ENCODE measurements at places on chromosomes 4 and X.

DNA sequence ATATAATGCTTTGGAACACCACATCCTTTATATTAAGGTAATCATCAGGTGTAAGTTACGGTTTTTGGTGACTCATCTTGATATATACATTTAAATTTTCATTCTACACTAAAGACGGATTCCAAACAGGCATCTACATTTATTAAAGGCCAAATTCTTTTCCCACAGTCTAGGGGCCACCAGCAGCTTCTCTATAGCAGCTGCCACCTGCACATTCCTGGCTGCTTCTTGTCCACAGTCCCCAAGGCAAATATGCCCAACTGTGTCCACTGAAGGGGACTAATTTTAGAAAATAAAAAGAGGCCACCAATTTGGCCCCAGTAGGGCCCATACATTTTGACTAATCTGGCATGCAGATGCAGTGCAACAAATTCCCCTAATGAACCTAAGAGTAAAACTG, 96.6 kb downstream of the EFHC2 start:
- DNase-seq, result no peak

GRCh38 chr4:5824227-5824626, 68.7 kb downstream of the CRMP1 start:
- DNase-seq, result no peak

DNA sequence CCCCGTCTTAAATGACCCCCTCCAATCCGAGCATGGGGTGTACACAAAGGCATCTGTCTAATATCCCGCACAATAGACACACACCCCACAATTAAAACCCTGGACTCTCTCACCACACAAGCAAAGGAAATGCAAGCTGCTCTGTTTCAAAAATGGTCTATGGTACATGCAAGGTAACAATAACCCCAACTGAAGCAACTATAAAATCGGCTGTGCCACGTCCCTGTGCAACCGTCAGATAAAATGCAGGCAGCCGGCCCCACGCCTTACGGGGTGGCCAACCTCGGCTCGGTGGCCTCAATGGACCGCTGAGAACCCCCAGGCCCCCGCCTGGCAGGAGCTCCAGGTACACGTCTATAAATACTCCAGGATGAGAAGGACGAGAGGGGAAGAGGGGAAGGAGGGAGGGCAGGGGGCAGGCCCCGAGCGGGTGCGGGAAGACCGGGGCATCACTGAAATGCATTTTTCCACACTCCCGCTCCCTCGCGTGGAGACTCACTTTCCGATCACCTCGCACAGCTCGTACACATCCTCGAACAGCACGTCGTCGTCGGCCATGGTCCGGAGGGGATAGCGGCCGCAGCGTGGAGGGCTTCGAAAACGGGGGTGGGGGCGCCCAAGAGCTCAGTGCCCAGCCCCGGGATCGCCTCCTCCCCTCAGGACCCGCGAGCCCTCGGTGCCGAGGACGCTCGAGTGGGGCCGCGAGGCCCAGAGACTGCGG, 763 bp downstream of the CASK start:
- no peak for DNase-seq

- no peak for DNase-seq
Measured at GRCh38 chrX:111013778-111014455, 82.1 kb upstream of the PAK3 start.

DNA sequence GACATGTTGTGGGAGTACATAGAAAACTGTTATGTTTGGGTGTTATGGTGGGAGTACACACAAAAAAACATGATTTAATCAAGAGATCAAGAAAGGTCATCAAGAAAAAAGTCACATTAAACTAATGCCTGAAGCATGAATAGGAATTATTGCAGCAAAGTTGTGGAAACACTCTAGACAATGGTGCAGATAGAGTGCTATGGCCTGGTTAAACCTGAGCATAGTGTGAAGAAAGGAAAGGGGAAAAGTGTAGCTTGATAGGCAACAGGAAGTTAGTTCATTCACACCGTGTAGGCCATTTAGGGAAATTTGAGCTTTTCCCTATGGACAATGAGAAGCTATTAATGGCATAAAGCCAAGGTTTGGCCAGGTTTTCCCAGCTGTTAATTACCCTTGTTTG, 162.1 kb upstream of the EMCN start:
- DNase-seq, result no peak

GRCh38 chr4:171101845-171102244, 711.4 kb upstream of the GALNTL6 start:
- DNase-seq, result no peak

- DNase-seq, result no peak
Measured at GRCh38 chr4:17877661-17878060, 66.9 kb downstream of the NCAPG start.

DNA sequence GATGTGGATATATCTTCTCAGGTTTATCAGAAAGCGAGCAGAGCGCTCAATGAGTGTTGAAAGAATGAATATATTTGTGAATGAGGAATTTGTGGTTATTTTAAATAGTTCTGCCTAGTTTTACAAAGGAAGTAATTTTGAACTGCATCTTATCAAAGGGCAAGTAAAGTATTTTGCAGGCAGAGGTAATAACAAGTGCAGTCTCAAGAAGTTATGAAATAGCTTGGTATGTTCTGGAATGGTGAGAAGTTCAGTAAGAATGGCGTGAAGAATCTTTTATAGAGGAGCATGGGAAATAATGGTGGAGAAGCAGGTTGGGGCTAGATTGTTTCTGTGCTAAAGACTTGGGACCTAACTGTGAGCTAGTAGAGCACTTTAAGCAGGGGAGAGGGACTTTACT, 10.9 kb downstream of the TMA16 start:
- DNase-seq, result no peak

- no peak for DNase-seq
Measured at GRCh38 chr4:139872274-139872673, 206.7 kb downstream of the MGST2 start.

DNA sequence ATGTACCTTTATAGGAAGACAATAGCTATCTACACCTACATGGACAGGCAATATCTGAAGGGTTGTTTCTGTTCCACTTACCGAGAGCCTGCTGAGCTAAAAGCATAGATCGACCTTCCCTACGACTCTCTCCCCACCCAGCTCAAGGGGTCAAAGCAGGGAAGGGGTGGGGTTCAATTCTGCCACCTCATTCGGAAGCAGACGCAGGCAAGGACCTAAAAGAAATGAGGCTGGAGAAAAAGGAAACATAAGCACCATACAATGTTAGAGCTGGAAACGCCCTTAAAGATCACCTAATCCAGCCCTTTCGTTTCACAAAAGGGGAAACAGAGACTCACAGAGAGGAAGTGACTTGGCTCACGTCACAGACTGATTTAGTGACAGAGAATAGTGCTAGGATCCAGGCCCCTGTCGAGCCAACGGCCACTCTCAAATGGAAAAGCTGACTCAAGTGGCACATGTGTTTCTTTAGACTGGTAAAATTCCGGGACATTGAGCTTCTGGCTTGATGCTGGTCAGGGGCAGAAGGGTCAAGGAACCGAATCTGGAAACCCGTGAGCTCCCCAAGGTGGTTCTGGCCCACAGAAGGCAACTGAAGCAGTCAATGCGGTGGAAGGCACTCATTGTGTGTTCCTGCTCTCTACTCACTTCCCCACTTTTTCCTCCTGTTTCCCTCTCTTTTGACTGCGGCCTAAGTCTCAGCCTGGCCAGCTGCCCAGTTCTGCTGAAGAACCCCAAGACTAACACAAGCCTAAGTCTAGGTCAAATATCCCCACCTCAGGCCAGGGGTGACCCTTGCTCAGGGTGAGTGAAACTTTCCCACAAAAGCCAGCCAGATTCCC, 7.5 kb downstream of the SEPTIN6 start:
- no peak for DNase-seq

- DNase-seq, result no peak
Measured at GRCh38 chr4:16893141-16893651, 5.2 kb downstream of the LDB2 start.

DNA sequence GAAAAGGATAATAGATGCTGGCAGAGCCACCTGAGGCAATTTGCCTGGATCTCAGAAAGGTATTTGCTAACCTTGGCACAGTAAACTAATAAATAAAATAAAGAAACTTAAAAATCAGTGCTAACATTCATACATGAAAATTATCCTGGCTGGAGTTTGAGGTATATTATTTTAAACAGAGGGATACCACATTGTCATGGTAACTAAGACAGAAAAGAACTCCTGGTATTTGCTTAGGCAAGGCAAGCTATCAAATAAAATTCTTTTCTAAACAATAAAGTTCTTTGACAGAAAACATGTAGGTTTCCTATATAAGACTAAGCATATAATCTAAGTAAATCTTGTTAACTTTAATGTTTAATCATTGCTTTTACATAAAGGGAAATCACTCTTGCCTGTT, 218.8 kb downstream of the MAGEB17 start:
- no peak for DNase-seq

DNA sequence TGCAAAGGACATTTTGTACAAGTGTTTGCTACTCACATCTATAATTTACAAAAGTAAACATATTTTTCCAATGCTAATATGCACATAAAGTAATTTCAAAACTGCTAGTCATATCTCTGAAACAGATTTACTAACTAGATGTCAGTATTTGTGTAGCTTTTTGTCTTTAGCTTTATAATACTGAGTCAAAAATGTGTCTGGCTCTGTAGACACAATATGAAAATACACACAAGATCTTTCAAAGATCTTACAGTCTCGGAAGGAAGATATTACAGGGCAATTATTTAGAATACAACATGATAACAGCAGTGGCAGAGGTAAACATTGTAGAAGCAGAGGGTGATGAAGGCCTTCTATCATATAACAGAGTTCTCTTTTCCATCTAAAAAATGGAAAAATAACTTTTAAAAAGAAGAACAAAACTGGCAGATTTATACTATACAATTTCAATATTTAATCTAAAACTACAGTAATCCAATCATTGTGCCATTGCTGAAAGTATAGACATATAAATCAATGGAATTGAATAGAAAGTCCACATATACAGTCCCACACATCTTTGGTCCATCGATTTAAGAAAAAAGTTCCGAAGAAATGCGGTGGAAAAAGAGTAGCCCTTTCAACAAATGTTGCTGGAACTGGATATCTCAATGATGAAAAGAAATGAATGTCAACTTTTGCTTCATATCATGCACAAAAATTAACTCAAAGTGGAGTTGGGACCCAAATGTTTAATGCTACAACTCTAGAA, 29.4 kb downstream of the ARAP2 start:
- no peak for DNase-seq

GRCh38 chr4:104571341-104571740, 76.6 kb upstream of the CXXC4 start:
- DNase-seq, result no peak

GRCh38 chr4:139920486-139921002, 233.4 kb downstream of the MAML3 start:
- DNase-seq, result no peak

DNA sequence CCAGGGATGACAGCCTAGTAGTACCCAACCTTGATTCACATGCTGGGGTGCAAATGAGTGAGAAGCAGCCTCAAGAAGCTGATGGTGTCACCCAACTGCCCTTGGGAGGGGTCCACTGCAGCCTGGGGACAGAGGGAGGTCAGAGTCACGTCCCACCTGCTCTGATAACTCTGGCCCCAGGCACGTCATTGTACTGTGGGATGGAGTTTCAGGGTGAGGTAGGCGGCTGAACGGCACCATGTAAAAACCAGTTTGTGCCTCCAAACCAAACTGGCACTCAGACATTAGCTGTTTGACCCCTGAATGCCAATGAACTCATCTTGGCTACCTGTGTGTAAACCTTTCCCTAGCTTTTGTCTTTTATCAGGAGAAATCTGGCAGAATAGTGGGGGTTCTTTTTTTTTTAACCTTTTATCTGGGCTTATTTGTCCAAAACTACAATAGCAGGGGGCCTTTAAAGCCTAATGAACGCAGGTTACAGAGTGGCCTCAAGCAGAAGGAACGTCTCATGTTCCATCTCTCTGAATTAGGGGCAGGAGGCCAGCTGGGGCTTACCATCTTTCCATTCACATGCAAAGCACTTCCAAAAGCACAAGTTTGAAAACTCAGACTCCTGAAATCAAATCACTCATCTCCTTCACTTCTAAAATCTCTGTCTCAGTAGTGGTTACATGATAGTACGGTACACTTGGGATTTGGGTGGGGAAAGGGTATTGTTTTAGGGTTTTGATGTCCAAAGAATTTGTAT, 89.4 kb downstream of the IRF2 start:
- DNase-seq, result no peak
